Activated T-helper 17 cell treated with anti-CD3 and anti-CD28 coated beads, Interleukin-2, amount 50 U/mL, for 72 hours (primary cell): ENCODE measurements at places on chromosomes 13 and 19. TPM values are rescaled to one million over a fixed set of nuclear protein-coding genes. Genes with fewer than 3 reads are reported as not detected.

DNA sequence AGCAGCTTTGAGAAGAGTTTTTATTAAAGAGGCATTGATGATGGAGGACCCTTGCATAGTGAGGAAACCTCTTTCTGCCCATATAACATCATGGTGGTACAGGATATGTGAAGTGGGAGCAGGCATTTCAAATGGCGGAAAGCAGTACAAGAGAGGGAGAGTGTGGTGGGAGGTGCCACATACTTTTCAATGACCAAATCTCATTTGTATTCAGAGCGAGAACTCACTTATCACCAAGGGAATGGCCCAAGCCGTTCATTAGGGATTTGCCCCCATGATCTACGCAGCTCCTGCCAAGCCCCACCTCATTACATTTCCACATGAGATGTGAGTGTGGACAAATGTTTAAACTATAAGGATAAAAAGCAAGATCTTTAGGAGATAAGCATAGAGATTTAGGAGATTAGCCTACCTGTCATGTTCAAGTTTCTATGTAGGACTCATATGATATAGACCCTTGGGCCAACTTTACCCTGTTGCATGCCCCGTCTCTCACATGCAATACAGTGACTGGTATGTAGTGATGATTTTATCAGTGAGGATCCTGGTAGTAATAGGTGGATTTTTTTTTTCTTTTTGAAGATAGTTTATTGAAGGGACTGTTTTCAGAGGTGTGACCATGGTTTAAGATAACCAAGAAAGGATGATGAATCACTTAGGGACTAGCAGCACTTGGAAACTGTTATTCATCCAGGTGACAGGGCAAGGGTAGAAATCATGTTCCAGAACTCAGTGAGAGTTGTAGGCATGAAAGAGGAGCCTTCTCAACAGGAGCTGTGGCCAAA lies 38.3 kb downstream of the DNAJC15 start:
- H3K4me1 ChIP-seq: peaks cover 57% of the 10 kb centered on the region
- peak; percentile 84 for ATAC-seq
- peak overlapping the region; percentile 74 for H3K27ac ChIP-seq
- no peaks in the 10 kb centered on the region for H3K27me3 ChIP-seq

DNA sequence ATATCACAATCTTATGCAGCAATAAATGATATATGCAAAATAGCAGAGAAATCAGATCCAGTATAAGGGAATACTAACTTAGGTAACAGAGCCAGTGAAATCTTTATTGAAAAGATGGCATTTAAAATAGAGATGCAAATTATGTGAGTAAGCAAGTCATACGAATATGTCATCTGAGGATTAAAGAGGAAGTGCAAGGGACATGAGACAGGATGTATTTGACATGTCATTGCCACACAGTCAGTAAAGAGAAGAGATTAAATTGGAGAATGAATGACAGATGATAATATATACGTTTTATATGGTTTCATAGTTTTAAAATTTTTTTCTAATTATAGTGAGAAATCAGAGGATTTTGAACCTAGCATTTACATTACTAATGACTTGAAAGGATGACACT lies 426.4 kb downstream of the SLITRK5 start:
- no peak overlapping the region for H3K4me3 ChIP-seq
- ATAC-seq: no peak
- no peaks in the 10 kb centered on the region for H3K4me1 ChIP-seq
- H3K36me3 ChIP-seq: no peaks in the 10 kb centered on the region
- no peak overlapping the region for H3K27ac ChIP-seq

GRCh38 chr13:93270769-93271742 lies 44.4 kb downstream of the GPC6 start:
- H3K4me3 ChIP-seq: no peak overlapping the region
- H3K27ac ChIP-seq: no peak overlapping the region
- no peaks in the 10 kb centered on the region for H3K4me1 ChIP-seq
- H3K36me3 ChIP-seq: no peaks in the 10 kb centered on the region
- no peaks in the 10 kb centered on the region for H3K27me3 ChIP-seq

Gene FPR3
- not detected for total RNA-seq

Gene SPACA4
- total RNA-seq: not detected

GRCh38 chr19:28546148-28546685 lies 666.7 kb downstream of the UQCRFS1 start:
- H3K27ac ChIP-seq: no peak overlapping the region
- no peaks in the 10 kb centered on the region for H3K36me3 ChIP-seq
- H3K4me3 ChIP-seq: no peak overlapping the region
- no peaks in the 10 kb centered on the region for H3K4me1 ChIP-seq

Gene IFNL1
- not detected for total RNA-seq

Gene CRB3
- total RNA-seq: not detected

Gene FFAR1
- total RNA-seq: 0.42 TPM

Gene CLC
- total RNA-seq: not detected

- H3K4me3 ChIP-seq: no peak overlapping the region
- H3K27me3 ChIP-seq: no peaks in the 10 kb centered on the region
- no peak overlapping the region for H3K27ac ChIP-seq
- no peaks in the 10 kb centered on the region for H3K36me3 ChIP-seq
- H3K4me1 ChIP-seq: no peaks in the 10 kb centered on the region
Observed at GRCh38 chr13:80824229-80824628, 483.3 kb upstream of the SPRY2 start.

Gene PTPRH
- not detected for total RNA-seq

- H3K27me3 ChIP-seq: no peaks in the 10 kb centered on the region
- H3K36me3 ChIP-seq: no peaks in the 10 kb centered on the region
- H3K4me1 ChIP-seq: no peaks in the 10 kb centered on the region
- no peak overlapping the region for H3K4me3 ChIP-seq
- no peak for ATAC-seq
Observed at GRCh38 chr13:111005364-111005763, 90.5 kb upstream of the ANKRD10 start.
